Stimulated activated CD4-positive, alpha-beta T cell treated with anti-CD3 and anti-CD28 coated beads, Interleukin-1b, Interleukin-23, amount 100 ng/mL, for 4 hours (primary cell): ENCODE measurements at places on chromosomes 1 and 21.

DNA sequence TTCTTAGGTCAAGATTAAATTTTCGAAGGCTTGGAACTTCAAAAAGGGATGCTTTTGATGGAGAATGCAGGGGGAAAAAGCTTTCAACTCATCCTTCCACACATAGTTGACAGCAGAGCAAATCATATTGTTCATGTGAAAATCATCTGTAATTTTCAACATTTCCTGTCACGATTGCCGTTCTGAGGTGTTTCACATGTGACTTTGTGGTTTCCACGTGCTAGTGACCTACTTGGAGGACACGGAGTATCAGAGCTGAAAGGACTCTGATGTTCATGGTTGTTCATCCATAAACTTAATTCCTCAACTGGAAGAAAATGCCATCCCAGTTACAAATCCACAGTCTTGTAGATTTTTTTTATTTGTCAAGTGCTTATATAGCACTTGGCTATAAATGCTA lies 79.1 kb downstream of the ZP4 start:
- DNase-seq = no peak

DNA sequence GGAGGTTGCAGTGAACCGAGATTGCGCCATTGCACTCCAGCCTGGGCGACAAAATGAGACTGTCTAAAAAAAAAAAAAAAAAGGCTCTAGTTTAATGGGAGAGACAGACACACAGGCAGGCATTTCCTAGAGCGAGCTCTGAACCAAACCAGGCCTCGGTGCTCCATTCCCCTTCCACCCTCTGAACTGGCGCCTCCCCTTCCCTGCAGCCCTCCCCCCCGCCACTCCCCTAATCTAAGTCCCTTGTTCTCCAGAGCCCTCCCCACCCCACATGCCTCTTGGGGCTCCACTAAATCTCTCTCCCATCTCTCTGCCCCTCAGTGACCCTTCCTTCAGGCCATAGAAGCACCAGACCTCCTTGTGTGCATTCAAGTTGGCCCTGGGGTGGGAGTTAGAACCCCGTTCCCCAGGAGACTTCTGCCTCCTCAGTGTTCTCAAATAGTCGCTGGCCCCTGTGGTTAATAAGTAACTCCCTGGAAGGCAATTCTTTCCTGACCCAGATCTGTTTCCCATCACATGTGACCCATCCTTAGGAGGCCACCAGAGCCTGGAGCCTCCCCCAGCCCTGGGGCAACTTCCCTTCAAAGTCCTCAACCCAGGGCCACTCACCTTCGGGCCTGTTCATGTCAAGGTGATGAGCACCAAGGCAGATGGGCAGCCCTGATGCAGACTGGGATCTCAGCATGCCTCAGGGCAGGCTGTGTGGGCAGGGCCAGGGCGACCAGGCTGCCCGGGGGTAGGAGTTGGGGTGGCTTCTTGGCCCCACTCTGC lies 42.6 kb upstream of the EPB41 start:
- DNase-seq = no peak

DNA sequence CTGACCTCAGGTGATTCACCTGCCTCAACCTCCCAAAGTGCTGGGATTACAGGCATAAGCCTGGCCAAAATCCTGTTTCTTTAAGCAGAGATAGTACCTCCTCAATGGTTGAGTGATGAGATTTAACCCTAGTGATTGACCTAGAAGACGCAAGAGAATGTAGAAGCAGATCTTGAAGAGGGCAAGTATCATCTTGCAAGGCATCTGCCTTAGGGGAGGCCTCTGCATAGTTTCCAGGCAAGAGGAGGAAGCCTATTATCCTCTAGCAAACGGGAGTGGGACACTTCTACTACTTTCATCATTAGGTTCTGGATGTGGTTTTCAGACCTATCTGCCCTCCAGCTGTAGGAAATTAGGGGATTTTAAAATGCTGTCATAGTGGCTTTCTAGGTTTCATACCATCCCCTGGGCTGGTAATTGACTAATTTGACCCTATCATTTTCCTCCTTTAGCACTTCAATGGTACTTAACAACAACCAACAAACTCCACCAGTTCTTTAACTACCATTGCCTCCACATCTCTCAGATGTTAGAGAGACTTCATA lies 10.0 kb upstream of the TRIM62 start:
- no peak for DNase-seq

- DNase-seq = no peak
Observed at GRCh38 chr1:167612587-167613385, 17.2 kb upstream of the RCSD1 start.

DNA sequence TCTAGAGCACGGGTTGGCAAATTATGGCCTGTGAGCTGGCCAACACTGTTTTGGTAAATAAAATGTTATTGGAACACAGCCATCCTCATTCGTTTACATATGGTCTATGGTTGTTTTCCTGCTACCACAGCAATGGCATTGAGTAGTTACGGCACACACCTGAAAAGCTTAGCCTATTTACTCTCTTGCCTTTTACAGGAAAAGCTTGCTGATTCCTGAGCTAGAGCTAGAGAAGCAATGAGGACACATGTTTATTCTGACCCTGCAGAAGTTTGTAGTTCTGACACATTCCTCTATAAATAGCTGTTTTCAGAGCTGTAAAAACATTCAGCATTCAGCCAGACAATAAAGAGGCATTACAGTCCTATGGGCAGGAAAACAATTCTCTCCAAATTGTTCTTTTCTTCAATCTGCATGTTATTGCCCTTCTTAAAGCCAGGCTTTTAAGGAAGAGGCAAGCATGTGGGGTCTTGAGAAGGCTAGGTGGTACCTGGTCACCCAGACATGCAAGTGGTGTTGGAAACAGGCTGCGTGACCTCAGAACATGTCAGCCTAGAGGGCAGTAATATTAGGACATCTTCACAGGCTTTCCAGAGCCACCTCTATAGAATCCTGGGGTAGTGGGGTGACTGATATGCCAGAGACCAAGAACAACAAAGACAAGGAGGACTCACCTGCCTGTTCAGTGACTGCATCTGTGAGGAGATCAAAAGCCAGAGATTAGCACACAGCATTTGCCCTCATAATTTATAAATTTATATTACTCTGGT lies 1.6 kb downstream of the FCRL2 start:
- no peak for DNase-seq

DNA sequence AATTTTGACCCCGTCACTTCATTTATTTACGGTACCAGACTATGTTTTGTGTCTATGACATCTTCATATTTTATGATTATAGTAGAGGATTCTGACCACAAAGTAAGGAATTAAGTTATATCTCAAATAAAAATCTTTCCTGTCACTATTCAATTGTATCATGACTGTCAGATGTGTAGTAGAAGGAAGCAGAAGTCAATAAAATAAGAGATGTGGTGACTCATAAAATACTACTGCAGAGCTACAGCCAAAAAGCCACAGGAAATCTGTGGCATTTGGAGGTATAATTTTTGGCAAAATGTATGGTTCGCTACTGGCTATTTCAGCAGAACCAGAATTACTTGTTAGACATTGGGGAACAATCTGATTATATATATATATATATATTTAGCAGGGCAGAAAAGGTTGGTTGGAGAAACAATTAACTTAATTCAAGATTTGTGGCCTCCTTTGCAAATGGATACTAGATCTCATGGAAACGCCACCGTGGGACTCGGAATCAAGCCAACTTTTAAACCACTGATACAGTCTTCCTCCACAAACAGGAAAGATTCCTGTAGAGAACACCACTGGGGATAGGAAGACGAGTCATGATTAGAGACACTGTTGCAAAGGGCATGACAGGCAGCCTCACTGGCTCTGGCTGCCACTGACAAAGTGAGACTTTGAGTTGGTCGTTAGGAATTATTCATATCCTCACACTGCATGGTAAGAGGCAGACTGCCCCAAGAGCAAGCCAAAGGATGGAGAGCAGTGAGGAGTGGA lies 5.1 kb downstream of the FCRL2 start:
- DNase-seq = no peak

DNA sequence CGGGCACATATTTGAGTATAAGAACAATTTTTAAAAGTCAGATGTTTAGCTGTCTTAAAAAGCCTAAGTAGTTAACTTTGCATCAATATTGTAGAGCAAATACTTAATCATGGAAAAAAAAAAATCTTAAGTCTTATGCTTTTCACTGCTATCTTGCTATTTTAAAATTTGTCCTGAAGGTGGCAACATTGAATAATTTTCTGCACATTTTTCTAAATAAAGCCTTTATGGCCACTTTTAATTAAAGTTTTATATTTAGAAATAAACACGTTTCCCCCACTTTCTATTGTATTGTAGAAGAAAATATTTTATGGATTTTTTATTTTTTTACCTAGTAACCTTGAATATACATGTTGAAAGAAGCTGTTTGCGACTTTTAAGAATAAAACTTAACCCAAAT lies 198.8 kb downstream of the AMY1C start:
- DNase-seq = no peak

DNA sequence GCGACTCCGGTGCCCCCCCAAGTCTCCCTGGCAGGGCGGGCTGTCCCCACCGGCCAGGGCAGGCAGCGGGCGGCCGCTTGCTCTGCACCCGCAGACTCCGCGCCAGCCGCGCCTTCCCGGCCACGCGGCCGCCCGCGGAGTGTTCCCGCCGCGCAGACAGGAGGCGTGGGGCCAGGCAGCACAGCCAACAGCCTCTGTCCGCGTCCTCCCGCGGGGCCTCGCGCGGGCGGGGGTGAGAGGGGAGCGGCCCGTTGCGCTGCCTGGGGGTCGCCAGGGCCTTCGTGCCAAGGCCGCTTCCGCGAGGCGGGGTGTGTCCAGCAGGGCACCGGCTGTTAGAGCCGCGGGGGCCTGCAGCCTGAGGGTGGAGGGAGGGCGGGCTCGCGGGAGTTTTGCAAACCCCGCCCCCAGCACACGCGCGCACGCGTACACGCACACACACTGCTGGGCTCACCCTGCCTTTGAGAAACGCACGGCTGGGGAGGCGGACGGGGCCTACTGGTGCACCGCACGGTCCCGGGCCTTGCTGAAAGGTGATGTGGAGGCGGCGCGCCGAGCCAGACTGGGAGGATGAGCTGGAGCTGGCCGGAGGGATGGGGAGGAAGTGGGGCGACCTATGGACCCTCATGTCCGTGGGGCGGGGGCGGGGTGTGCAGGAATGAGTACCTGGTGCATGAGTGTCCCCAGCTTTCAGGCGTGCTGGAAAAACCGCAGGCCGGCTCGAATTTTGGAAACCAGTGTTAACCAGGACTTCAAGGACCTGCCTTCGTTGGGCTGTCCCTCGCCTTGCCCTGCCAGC lies 41.5 kb downstream of the KIAA1614 start:
- peak; percentile 55 for DNase-seq

GRCh38 chr1:205396967-205397616 lies 24.8 kb downstream of the LEMD1 start:
- DNase-seq = peak; percentile 2

DNA sequence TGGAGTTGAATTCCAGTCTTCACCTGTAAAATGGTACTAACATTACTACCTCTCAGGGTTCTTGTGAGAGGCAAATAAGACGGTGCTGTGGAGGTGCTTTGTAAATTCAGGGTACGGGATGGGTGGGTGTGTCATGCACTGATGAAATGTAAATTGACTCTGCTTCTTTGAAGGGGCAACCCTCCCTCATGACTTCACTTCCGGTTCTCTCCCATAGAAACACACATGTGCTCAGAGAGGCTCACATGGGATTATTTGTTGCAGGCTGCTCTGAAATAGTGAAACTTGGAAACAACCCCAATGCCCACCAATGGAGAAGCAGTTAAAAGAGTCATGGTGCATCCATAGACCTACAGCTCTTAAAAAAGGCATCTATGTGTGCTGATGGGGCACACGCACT lies 44.9 kb upstream of the SCMH1 start:
- no peak for DNase-seq

DNA sequence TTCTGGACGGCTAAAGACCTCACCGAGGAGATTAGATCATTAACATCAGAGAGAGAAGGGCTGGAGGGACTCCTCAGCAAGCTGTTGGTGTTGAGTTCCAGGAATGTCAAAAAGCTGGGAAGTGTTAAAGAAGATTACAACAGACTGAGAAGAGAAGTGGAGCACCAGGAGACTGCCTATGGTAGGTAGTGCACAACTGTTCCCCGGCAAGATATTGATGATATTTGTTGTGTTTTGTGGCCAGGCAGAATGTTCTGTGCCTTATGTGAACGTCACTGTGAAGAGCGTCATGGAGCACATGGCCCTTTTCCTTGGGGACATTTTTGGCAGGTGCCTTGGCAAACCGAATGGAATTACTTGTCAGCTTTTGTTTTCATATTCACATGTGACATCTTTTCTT lies 191.7 kb downstream of the DISC1 start:
- DNase-seq = no peak

GRCh38 chr1:78277253-78277652 lies 213.5 kb upstream of the PTGFR start:
- DNase-seq = no peak

GRCh38 chr1:13730291-13730690 lies 30.3 kb downstream of the PRDM2 start:
- DNase-seq = no peak

- DNase-seq = peak; percentile 71
Observed at GRCh38 chr1:3453203-3453761, 1.2 kb upstream of the ARHGEF16 start.

DNA sequence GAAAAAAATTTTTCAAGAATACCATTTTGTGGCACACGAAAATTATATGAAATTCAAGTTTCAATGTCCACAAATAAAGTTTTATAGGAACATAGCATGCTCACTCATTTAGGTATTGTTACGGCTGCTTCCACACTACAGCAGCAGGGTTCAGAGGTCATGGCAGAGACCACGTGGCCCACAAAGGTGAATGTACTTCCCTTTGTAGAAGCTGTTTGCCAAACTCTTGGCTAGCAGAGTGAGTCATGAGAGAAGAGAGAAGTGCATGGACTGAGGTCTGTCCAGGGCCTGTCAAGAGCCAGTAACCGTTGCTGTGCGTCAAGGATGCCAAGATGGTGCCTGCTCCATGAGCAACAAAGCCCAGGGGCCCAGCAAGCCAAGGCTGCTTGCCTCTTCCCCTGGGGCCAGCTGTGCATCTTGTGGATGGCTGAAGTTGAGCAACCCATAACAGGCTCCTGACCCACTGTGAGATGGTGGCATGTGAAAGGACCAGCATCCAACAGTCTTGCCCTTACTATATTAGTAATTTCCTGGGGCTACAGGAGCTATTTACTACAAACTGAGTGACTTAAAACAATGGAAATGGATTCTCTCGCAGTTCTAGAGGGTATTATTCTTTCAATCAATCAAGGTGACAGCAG lies 64.8 kb upstream of the ATP5PO start:
- DNase-seq = no peak

GRCh38 chr1:242530761-242531160 lies 6.3 kb upstream of the PLD5 start:
- no peak for DNase-seq

DNA sequence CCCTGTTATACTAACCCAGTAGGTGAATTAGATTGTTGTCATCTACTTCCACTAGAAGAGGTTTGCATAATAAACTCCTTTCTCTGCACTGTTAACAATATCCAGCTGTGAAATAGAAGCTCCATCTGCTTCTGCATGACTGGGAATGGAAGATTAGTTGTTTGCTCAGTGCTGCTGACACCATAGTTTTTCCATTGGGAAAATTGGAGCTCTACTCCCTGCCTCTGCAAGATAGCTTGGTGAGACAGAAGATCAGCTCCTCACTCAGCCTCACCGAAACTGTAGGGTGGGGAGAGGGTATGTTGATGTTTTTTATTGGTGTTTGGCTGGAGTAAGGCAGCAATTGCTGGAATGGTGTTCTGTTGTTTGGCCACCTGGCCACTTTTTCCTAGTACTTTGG lies 331.6 kb upstream of the ADAMTS5 start:
- no peak for DNase-seq
